ENCODE measurements at places on chromosomes 16 and 17.

- no peak for DNase-seq
Measured at GRCh38 chr17:28151001-28151400, 108.5 kb downstream of the NLK start.

DNA sequence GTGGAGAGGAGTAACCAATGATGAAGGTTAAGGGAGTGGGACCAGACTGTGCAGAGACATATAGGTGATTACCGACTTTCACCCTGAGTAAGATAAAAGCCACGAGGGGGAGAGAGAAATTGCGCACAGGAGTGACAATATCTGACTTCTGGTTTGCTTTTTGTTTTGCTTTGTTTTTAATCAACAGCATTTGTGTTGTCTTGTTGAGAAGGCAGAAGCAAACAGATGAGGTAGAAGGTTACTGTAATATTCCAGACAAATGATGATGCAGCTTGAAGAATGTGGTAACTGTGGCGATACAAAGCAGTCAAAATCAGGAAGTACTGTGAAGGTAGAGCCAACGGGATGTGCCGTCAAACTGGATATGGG is 7.5 kb downstream of the PELP1 start:
- DNase-seq = no peak

- peak; percentile 26 for DNase-seq
Measured at GRCh38 chr16:70476272-70477020, 22.1 kb downstream of the FCSK start.

GRCh38 chr16:85034591-85035433 is 7.2 kb downstream of the KIAA0513 start:
- DNase-seq = no peak

GRCh38 chr17:80153004-80153403 is 6.1 kb upstream of the EIF4A3 start:
- DNase-seq = no peak

DNA sequence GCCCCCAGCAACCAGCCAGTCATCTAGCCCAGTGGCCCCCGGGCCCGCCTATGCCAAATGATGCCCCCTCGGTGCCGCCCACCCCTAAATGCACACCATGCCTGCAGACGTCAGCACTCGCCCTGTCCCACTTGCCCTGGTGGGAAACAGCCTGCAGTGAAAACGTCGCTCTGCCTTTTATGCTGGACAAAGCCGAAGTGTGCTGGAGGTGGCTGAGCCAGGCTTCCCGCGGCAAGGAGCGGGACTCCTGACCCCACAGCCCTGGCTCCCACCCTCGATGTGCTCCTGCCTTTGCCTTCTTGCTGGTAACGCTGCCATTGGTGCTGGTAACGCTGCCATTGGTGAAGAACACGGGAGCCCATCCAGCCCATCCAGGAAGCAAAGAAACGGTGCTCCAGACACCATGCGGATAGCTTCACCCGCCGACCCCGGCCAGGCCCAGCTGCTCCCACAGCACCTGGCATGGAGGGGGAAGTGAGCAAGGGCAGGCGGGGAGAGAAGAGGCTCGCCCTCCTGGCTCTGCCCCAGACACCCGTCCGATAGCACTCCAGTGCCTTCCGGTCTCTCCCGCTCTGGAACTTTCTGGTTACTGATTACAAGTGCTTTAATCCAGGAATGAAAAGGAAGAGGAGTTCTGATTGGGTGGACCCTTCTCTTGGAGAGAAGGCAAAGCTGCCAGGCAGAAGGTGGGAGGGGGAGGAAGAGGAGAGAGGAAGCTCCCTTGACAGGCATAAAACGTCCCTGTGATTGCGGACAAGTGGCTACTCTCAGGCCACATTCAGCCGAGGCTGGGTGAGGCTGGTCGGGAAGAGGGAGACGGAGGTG is 4.0 kb upstream of the BAIAP2 start:
- no peak for DNase-seq

DNA sequence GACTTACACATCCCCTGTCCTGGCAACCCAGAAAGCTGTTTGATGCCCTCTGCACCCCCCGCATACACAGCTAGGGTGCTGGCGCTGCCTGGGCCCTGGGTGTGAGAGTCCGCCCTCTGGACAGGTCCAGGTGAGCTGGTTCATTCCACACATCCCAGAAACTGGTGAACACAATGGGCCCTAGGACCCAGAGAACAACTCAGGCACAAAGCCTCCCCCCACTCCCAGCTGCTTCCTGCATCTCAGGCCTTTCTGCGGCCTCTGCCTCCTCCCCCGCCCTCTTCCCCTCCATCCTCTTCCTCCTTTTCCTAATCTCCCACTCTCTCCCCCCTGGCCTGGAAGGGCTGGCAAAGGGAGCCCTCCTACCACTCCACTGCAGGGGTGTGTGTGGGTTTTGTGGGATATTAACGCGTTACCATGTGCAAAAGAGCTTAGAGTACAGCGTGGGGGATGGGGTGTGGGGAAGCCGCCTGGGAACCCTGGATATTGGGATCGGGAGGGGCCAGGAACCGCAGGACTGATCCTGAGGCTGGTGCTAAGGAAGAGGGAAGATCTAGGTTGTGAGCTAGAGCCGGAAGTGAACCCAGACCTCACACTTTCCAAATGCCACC is 1.6 kb upstream of the PPP1R9B start:
- DNase-seq = no peak

GRCh38 chr16:25107466-25107792 is 4.1 kb upstream of the LCMT1 start:
- DNase-seq = no peak
